ENCODE measurements at places on chromosomes 5 and 9.

DNA sequence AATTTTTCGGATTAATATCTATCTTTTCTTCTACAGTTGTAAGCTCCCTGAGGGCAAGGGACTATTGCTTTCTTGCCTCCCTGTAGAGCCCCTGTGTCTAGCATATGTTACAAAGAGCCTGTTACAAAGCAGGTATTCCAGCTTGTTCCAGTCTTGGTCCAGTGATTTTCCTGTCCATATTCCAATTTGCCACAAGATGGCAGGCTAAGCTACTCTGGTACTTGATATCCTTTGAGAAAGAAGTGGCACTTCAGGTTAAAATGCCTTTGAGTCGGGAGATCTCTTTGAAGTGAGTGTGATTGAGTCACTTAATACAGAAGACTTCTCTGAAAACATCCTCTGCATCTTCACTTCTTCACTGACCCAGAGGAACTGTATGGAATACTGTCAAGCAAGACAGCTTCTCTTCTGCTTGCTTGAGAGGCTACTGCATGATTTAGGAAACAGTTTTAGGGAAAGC lies 24.5 kb downstream of the CAVIN4 start:
- DNase-seq, result peak; percentile 45

GRCh38 chr5:161034451-161034850 lies 182.4 kb upstream of the ATP10B start:
- no peak for DNase-seq

DNA sequence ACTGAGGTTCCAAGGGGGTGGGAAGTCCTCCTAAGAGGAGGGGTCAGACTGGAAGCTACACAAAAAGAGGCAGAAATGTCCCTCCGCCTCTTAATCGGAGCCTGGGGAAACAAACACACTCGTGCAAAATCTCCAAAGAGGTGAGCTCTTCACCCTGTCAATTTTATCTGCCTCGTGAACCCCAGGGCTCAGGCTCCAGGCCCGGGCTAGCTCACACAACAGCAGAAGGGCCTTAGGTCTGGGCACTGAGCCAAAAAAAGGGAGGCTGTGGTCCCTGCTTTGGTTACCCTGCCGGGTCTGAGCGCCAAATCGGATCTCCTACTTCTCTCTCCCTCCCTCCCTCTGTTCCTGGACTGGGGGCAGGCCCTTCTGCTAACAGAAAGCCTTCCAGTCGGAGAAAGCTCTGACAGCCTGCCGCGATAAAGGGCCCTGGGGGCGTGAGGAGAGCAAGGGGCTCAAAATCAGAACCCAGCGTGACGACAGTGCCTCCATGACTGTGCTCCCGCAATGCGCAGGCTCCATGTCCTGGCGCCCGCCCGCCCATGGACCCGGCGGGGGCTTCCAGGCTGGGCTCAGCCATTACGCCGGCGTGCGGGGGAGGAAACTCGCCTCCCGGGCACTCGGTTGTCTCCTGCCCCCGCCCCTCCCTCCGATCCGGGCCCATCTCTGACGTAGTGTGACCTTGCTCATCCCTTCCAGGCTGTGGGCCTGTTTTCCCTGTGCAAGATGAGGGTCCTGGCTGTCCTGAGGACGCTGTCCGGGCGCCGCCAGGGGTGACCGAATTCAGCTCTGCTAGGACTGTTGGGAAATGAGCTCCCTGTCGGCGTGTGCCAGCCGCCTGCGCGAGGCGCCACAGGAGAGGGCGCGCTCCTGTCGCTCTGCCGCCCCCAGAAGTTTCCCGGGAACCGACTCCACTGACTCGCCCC lies 865 bp upstream of the SLC22A4 start:
- peak; percentile 78 for DNase-seq

DNA sequence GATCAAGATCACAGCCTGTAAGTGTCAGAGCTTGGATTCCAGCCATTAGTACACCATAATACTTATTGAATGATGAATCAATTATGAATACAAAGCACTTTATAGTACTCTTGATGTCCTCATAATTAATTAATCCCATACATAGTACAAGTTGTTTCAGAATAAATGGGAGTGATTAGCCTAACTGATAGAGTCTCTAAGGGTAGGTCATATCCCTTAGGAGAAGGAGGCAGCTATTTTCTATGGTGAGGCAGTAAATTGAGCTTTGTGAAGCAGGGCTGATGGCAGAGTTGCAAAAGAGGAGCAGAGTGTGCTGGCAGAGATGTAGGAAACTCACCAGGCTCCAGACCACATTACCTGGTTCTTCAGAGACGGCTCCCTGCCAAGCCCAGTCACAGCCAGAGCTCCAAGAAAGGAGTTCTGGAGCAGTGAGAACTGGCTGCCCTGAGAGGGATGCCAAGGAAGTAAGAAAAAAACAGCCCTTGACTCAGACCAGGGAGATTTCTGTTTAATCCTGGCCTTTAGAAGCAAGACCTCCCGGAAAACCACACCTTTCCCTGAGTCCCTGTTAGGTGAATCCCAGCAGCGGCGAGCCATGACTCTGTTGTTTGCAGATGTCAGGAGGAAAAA lies 112.9 kb downstream of the SH3TC2 start:
- no peak for DNase-seq

- peak; percentile 35 for DNase-seq
Measured at GRCh38 chr9:3495855-3496254, 29.9 kb downstream of the RFX3 start.

GRCh38 chr5:34891981-34892380 lies 23.3 kb downstream of the RAD1 start:
- no peak for DNase-seq

GRCh38 chr9:22158271-22158670 lies 149.2 kb upstream of the CDKN2B start:
- DNase-seq, result no peak

DNA sequence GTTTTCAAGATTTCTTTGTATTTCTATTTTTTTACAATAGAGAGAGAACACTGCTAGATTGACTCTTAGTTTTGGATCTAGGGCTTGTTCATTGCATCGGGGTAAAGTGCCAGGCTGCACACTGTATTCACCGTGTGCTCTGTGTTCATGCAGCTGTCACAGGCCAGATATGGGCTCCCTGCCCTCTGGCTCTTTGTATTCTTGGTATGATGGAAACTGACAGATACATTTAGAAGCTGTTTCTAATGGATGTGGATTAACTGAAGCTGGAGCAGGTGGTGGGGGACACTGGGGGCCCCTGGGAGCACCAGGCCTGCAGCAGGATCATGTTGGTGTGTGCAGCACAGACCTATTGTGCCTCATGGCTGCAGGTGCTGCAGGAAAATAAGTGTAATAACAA lies 28.0 kb downstream of the SLC36A1 start:
- DNase-seq, result no peak

- no peak for DNase-seq
Measured at GRCh38 chr9:74497748-74498620, 849 bp downstream of the RORB start.

GRCh38 chr9:34590381-34591247 lies 1.1 kb upstream of the CNTFR start:
- DNase-seq, result peak; percentile 19

DNA sequence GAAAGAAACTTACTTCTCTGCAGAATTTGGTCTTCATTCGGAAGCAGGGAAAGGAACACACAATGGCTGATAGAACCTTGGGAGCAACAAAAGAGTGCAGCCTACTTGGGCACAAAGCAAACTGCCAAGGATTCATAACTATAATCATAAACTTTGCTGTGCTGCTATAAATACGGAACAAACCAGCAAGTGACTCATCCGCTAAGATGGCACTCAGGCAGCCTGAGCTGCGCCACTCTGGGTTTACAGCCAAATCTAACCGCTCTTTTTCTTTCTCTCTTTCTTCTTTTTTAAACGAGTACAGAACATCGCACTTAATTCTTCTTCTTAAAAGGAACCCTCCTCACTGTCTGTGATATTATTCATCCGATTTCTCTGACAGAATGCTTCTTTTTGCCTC lies 81.1 kb downstream of the PTPN3 start:
- no peak for DNase-seq

GRCh38 chr5:178548746-178549145 lies 41.4 kb downstream of the COL23A1 start:
- no peak for DNase-seq

DNA sequence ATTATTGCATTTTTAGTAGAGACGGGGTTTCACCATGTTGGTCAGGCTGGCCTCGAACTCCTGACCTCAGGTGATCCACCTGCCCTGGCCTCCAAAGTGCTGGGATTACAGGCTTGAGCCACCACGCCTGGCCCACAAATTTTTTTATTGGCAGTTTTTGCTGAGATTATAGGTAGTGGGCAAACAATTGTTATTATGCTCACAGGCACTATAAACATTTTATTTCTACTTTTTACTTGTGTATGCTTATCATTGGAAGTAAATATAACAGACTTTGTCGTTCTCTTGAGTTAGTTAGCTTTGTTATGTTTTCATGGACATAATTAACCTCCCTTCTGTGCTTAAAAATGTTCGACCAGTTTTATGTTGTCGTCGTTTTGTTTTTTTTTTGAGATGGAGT lies 23.9 kb downstream of the UGCG start:
- DNase-seq, result no peak

DNA sequence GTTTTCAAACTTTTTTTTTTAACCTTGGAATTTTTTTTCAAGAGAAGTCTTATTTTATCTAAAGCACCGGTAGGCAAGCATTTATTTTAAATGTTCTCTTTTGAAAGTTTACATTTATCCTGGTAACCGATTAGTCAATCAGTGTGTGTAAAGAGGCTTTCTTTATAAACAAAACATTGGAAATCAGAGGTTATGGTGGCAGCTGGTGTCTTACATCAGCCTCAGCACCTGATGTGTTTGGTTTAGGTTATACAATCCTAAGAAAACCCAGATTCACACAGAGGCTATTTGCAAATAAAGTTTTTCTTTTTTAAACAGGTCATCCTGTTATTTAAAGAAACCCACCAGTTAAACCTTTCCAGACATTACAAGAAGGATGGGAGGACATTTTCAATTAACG lies 173.3 kb upstream of the GDNF start:
- DNase-seq, result no peak

DNA sequence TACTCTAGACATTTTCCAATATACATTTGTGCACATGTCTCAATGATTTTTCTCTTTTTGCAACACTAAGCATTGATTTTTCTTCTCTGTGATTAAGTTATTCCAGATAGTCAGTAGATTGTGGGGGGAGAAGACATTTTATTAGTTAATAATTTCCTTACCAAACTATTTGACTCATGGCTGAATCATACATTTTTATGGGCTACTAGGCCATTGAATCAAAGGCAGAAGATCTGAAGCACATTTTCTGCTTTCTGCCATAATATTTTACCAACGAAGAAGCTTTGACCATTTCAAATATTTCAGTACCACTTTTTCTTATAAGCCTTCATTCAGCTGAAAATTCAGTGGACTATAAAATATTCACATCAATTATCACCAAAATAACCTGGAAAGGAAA lies 175.6 kb downstream of the IRX2 start:
- DNase-seq, result no peak

DNA sequence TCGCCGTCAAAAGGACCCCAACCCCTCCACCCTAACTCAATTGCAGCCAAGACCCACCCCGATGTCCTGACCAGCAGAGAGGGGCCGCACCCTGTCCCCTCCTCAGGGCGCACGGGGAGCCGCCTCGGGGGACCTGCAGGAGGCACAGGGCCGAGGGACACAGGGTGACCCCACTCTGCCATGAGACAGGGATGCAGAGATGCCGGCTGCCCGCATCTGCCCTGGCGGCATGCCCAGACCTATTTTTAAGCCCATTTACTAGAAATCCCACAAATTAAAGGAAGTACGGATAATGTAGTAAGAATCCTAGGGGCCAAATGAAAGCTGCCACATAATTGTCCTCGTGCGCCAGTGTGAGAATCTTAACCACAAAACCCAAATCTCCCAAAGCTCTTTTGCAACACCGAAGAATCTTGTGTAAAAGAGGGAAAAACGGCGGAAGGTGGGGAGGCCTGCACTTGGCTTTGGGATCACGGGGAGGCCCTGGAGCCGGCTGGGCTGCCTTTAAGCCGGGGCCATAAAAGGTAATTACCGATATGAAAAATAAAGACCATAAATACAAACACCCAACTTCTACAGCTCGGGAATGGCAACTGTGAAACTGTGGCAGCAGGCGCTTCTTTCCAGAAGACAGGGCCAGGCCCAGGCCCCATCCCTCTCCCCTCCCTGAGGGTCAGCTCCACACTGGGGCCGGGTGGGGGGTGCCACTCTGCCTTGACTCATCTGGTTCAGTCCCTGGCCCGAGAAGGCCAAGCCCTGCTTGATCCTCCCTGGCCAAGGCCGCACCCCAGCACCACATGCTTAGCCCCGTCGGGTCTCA lies 35.0 kb downstream of the NACC2 start:
- DNase-seq, result peak; percentile 91

- no peak for DNase-seq
Measured at GRCh38 chr9:76729980-76730737, 34.1 kb upstream of the PCA3 start.

DNA sequence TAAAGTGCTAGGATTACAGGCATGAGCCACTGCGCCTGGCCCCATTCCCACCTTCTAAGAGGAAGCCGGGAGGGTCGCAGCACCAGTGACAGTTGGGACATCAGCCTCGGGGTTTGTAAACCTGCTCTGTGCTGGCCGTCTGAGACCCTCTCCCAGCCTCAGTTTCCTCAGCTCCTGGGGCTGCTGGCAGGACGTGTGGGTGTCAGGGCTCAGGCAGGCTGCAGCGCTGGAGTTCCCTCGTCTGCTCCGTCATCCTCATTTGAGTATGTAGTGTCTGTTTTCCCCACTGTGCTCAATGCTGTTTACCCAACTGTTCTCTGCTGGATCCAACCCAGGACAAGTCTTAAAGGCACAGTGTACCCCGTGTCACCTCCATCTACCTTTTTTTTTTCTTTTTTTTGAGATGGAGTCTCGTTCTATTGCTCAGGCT lies 2.0 kb upstream of the NINJ1 start:
- peak; percentile 80 for DNase-seq

DNA sequence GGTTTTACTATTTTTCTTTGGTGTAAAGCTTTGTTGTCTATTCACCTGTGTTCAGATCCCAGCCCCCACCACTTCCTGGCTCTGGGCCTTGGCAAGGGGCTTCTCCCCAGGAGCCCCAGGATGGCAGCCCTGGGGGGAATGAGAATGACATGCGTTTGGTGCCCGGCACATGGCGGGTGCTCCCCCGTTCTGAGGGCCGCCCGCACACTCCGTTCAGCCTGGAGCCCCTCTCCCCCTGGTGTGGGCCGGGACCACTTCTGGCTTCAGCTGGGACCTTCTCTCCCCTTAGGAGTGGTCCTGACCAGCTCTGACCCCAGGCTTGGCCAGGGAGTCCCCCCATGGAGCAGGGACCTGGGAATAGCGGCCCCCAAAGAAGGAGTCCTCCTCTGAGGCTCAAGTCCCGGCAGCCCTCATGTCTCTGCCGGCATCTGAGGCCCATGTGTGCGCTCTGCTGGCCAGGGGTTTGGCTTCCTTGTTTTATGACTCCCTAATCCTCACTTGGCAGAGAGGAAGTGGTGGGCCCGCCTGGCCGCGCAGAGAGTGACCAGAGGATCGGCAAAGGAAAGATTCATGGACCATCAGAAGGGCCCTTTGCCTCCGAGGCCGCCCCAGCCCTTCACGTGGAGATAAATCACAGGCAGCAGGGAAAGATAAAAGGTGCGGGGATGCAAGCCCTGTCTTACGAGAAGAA lies 57.0 kb upstream of the LMX1B start:
- no peak for DNase-seq

- no peak for DNase-seq
Measured at GRCh38 chr9:98215821-98216220, 23.4 kb upstream of the CORO2A start.

GRCh38 chr5:178331491-178331996 lies 98.9 kb upstream of the PHYKPL start:
- DNase-seq, result no peak
